ENCODE measurements at places on chromosomes 13 and 19. TPM values are rescaled to one million over a fixed set of nuclear protein-coding genes. Genes with fewer than 3 reads are reported as not detected.

Gene CAMSAP3
- not detected for total RNA-seq

Gene ELAVL3
- total RNA-seq = not detected

Gene CHMP2A
- 96.8 TPM for total RNA-seq

Gene KANK3
- total RNA-seq = 3.6 TPM

Gene CA11
- total RNA-seq = 3.4 TPM

Gene NCR1
- total RNA-seq = not detected

Gene LYL1
- 24.8 TPM for total RNA-seq

Gene DACT3
- total RNA-seq = 0.57 TPM

Gene ZNF667
- total RNA-seq = 7.9 TPM

All from subcutaneous adipose tissue (tissue), 4 donors.